ENCODE measurements at places on chromosomes 16 and 17. TPM values are rescaled to one million over a fixed set of nuclear protein-coding genes. Genes with fewer than 3 reads are reported as not detected.

Gene TAC4
- total RNA-seq: not detected

Gene KRT32
- total RNA-seq: 0.09 TPM

Gene TMIGD1
- total RNA-seq: not detected

Gene KRTAP4-6
- not detected for total RNA-seq

Gene WNT3
- total RNA-seq: 0.65 TPM

Gene SCIMP
- total RNA-seq: not detected

Gene KRT222
- not detected for total RNA-seq

Gene CFAP97D1
- not detected for total RNA-seq

Gene ACE
- 24.3 TPM for total RNA-seq

Gene PRDM7
- total RNA-seq: not detected

Gene MYLK3
- not detected for total RNA-seq

Gene LRRC37A
- total RNA-seq: 2.3 TPM

Gene SEC14L1
- total RNA-seq: 34.3 TPM

Gene ATP2A1
- total RNA-seq: 0.18 TPM

Gene CCL17
- not detected for total RNA-seq

Gene SLC5A10
- not detected for total RNA-seq

Gene SARM1
- 7.8 TPM for total RNA-seq

Gene ABCC11
- 0.09 TPM for total RNA-seq

Gene UMOD
- total RNA-seq: not detected
